ENCODE measurements at places on chromosomes 3 and 15.

DNA sequence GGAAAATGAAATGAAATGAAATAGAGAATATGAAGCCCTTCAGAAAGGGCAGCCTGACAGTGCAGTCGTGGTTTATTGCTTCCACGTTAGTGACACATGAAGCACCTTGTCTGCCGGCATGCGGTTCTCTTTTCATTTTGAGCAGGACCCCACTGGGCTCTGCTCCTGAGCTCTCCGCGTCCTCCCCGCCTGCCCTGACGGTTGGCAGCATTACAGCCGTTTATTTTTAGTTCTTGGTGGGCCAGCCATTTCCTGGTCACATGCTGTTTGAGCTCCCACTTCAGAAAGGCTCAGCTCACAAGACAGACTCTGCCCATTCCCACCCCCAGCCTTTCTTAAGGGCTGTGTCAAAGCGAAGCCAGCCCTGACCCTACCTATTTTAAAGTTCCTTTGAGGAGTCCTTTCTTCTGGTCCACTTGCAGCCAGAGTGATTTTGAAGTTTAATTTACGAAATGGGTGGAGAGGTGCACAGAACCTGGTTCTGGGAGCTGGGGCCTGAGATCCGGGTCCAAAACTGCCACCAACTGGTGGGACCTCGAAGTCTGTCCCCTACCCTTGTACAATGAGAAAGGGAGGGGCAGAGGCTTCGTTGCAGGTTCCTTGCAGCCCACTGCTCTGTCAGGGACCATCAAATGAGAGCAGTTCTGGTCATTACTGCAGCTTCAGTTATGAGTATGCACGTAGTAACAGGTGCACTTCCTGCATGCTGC, 60.1 kb downstream of the MGLL start:
- no peak for DNase-seq

- DNase-seq, result no peak
Measured at GRCh38 chr3:177341736-177342419, 144.6 kb upstream of the TBL1XR1 start.

DNA sequence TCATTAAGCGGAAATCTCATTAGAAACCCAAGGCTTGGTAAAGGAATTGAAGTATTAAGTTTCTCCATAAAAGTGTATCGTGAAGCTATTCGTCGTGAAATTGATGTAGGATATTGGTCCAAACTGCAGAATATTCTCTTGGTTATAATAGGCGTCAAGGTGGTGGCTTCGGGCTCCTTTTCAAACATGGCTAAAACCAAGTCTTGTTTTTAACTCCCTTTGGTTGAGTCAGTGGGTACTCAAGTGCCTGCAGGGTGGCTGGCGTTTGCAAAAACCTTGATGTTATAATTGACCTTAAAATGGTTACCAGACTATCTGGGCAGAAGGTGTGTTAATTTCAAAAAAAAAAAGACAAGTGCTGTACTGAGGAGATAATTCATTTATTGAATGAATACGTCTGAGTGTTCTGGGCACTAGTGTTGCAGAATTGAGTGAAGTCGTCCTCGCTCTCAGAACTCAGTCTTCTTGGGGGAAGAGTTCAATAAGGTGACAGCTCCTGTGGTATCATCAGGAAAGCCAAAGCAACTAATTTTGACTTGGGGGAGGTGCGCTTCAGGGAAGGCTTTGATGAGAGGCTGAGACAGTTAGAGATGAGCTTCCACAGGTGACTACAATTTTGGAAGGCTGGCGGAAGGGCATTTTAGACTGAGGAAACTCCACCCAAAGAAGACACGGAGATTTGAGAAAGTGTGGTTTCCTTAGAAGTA, 1.5 kb downstream of the UBE2Q2 start:
- no peak for DNase-seq

DNA sequence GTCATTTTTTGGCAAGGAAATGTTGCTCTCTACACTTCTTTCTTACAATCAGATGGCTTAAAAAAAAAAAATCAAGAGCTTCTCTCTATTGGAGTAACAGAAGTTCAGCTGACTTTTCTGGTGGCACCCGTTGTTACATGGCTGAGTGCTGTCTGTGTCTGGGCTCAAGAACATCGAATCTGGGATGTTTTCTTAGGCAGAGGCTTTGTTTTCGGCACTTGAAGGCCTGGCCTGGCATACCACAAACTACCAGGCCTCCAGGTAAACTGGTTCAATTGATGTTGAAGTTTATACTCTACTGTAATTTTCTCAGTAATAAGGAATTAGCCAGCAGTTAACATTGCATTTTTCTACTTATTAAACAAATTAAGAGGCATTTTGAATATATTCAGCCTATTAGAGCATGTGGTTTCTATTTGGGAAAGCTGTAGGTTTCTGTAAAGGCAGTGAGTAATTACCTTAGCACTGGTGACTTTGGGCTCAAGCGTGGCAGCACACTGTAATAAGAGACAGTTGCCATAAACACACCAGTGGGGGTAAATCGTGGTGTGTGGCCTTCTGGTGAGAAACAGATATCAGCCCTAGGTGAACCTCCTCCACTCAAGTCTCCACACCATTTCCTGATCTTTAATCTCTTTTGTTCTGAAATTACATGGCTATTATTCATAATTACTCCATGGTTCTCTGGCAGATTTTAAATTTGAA, 544.7 kb downstream of the MECOM start:
- DNase-seq, result no peak

GRCh38 chr3:108406661-108407206, 103.7 kb downstream of the MYH15 start:
- no peak for DNase-seq

DNA sequence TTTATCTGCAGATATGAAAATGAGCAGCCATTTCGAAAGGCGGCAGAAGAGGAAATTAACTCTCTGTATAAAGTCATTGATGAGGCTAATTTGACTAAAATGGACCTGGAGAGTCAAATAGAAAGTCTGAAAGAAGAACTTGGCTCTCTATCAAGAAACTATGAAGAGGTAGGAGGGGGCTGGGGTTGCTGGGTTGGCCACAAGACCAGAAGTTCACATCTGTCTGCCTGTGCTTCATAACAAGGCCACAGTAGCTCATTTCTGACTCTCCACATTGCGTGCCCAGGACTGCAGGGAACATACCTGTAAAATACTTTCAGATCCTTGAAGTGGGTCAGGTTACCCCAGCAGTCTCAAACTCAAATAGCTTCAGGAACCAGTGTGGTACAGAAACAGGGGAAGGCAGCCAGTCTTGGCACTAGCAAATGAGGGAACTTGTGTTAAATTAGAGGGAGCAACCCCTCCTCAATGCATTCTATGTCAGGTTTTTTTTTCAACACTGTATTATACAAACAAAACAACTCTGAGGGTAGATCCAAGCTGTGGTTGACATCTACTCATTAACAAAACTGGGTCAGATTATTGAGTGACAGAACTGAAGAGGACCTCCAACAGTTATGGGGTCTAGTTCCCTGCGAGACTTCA, 48.7 kb downstream of the BFSP2 start:
- DNase-seq, result no peak

- no peak for DNase-seq
Measured at GRCh38 chr3:4814904-4815574, 164.2 kb upstream of the BHLHE40 start.

DNA sequence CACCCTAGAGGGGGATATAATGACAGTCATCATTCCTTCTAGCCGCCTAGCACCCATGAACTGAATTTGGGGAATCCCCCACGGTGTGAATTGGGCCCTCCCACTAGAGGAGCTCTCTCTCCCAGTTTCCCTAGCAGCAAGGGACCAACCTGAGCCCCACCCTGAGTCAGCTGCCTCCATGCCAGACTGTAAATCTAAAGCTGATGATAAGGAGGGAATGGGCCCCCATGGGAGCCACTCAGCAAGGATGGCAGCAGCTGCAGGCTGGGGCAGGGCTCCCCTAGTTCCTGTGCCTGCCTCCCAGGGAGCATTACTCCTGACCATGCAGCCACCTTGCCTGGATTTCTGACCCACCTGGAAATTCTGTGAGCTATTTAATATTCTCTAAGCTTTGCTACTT, 57.0 kb upstream of the PXYLP1 start:
- DNase-seq, result no peak

All from skeletal muscle cell (primary cell).